RPMI7951 (cell line): ENCODE measurements at places on chromosomes 13 and 19.
A peak's percentile ranks its signal among the peaks of the same experiment; 100 is the strongest.

DNA sequence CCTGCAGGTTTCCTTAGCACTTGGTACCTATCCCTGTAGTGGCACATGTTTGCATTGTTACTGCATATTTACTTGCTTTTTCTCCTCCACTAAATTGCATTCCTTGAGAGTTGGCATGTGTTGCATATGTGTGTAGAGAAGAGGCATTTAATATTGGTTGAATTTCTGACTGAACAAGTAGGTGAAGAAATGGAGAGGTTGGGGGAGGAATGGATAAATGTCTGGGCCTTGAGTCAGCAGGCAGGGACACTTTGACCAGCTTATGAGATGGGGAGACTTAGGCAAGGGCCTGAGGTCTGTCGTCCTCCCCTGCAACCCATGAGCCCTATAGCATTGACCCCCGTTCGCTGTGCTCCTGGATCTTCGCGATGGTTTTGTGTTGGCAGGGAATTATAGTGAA lies 2.0 kb upstream of the GPR18 start:
- DNase-seq = no peak

- DNase-seq = no peak
Measured at GRCh38 chr19:4571305-4571917, 11.9 kb upstream of the SEMA6B start.

GRCh38 chr13:50444726-50445125 lies 398.8 kb downstream of the DLEU7 start:
- DNase-seq = no peak

DNA sequence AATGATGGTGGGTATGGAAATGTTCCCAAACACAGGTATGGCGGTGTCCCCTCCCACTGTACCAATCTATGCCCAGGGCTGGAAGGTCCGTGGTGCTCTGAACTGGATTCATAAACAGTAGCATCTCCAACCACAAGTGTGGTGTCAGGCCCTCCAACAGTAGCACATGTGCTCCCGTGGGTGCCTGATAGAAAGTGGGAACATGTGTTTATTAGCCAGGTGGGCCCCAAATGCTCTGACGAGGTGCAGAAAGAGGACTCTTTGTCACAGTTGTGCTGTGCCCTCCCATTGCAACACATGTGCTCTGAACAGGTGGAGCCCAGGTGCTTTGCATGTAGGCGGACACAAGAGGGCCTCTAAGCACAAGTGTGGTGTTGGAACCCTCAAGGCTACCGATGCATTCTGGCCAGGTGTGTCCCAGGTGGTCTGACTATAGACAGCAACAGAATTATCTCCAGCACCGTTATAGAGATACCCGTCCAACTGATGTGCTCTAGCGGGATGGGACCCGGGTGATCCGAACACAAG lies 75.4 kb upstream of the ZNF30 start:
- no peak for DNase-seq

- DNase-seq = no peak
Measured at GRCh38 chr13:67281466-67281865, 51.3 kb upstream of the PCDH9 start.

DNA sequence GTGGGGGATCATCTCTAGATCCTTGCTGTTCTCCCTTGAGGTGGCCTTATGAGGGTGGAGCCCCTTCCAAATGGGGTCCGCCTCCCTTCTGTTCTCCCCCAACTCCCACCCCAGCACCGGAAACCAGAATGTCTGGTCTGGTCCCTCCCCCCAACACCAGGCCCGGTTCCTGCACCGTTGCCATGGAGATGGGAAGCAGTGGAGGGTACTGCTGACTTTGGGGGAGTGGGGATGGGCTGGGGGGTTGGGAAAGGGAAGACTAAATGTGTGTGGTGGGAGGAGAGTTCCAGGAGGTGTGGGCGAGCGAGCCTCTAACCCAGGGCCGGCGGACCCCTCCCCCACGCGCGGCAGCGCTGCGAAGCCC lies 1.7 kb downstream of the SHANK1 start:
- no peak for DNase-seq

DNA sequence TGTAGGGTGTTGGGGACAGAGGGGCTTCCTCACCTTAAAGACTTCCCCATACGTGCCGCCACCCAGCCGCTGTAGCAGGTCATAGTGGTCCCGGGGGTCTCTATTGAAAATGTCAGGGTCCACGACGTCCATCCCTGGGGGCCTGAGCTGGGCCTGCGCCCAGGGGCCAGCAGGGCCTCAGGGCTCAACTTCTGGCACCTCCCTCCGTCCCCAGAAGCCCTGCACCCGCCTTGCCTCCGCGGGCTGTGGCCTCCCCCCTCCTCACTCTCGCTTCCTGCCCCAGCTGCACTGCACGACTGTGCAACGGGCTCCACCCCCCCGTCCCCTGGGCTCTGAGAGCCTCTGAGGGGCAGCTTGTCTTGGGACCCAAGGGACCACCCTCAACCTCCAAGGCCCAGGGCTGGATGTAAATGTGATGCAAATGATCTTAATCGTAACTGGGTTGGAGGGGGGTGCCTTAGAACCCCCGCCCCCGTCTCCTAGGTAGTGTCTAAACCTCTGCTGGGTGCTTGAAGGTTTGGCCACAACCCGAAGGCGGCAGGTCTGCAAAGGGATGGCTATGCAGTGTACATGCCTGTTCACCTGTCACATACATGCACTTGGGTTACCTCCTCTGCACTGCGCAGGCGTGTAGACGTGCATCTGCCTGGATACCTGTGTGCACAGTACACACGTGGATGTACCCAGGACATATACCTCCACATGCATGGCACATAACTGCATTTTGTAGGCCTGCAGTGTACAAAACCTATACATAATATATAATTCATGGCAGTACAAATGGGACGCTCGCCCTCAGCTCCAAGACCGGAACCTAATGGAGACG lies at the start of gene MAP4K1:
TSS of gene MAP4K1 (minus strand) at position 190 of the 826 bp plus-strand sequence. CDS start at position 132, 58 bp downstream.
- DNase-seq = no peak

GRCh38 chr19:48308631-48309586 lies 16.4 kb upstream of the EMP3 start:
- no peak for DNase-seq

DNA sequence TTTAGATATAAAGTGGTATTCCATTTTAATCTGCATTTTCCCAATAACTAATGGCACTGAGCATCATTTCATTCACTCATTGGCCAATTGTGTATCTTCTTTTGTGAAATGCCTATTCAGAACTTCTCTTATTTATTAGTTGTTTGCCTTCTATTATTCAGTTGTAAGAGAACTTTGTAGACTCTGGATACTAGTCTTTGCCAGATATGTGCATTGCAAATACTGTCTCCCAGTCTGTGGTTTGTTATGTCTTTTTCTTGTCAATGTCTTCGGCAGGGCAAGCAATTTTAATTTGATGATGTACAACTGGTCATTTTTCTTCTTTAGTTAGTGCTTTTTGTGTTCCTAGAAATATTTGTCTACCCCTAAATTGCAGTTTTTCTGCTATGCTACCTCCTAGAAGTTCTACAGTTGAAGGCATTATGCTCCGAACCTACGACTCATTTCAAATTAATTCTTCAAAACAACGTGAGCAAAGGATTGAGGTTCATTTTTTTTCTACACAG lies 115.9 kb downstream of the TSHZ3 start:
- DNase-seq = no peak

- no peak for DNase-seq
Measured at GRCh38 chr19:18422530-18423191, 3.5 kb downstream of the SSBP4 start.

DNA sequence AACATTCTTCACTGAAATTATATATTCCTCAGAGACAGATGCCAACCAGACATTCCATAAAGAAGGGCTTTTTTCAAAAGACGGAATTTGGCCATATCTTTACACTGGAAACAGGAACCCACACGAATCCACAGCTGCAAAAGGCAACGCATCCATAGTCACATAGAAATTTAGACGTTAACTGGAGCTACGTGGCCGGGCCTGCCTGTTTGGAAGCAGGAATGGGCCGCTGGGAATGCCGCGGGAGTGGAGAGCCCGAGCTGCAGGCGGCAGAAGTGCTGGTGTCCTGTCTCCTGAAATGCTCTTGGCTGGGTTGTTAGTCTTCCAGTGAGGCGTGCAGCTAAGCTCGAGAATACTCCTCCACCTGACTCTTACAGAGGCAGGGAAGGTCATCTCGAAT lies 122.2 kb downstream of the KL start:
- no peak for DNase-seq

- peak; percentile 66 for DNase-seq
Measured at GRCh38 chr19:3275583-3276340, 51.3 kb downstream of the CELF5 start.

DNA sequence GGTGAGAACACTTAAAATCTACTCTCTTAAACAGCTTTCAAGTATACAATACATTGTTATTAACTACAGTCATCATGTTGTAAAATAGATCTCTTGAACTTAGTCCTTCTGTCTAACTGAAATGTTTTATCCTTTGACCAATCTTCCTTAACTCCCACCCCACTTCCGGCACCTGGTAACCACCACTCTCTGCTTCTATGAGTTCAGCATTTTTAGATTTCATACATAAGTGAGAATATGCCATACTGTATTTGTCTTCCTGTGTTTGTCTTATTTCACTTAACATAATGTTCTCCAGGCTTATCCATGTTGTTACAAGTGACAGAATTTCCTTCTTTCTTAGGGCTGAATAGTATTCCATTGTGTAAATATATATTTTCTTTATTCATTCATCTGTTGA lies 144.1 kb upstream of the TRPC4 start:
- DNase-seq = no peak

GRCh38 chr13:30615481-30615865 lies 2.2 kb upstream of the USPL1 start:
- DNase-seq = no peak

DNA sequence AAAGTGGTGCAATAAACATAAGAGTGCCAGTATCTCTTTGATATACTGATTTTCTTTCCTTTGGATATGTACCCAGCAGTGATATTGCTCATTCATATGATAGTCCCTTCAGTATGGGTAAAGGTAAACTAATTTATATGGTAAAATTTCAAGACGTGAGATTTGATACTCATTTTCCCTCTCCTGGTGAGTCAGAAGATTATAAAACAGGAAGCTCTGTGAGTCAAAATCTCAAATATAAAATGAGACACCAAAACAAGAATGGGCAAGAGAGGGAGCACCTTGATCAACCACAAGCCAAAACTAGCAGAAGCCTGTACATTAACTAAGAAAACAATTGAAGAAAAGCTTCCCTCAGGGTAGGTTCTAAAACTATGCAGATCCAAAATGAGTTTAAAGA lies 216.3 kb downstream of the SLITRK6 start:
- peak; percentile 18 for DNase-seq

DNA sequence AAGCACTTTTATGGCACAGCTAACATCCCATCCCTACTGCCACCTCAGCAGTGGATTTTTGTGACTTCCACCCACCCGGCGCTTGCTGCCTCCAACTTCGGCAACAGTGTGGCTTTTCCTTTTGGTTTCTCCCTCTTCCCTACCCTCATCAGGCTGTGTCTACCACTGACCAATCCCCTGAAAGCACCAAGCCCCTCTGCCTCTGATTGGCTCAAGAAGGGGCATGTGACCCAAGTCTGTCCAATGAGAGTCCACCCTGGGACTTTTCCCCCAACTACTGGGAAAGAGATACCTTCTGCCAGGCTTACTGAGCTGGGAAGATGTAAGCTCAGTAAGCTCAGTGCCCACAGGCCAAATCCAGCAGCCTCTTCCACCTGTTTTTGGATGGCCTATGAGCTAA lies 5.8 kb downstream of the SMIM7 start:
- DNase-seq = peak; percentile 29

GRCh38 chr13:77235456-77236022 lies 91.4 kb downstream of the MYCBP2 start:
- DNase-seq = no peak

DNA sequence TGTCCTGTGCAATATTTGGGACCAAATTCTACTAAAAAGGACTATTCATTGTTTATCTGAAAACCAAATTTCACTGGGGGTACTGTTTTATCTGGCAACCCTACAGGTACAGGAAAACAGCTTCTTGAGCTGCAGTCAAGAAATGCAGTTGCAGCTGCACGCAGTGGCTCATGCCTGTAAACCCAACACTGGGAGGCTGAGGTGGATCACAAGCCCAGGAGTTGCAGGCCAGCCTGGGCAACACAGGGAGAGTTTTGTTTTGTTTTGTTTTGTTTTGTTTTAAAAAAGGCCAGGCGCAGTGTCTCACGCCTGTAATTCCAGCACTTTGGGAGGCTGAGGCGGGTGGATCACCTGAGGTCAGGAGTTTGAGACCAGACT lies 11.6 kb upstream of the ZSCAN1 start:
- DNase-seq = no peak

DNA sequence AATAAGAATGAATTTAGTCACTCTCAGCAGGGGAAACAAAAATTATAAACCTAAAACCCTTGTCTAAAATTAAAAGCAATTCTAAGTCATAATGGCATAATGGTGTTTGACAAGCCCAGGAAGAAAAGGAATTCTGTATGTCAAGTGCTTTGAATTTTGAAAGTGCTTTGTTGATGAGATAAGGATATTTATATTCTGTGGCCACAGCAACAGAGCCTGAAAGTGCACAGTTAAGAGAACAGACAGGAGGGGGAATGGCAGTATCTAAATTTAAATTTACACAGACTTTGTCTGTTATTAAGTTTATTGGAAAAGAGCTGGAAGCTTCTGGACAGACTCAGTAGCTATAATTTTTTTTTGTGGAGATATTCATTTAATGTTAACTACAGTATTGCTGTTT lies 69.8 kb downstream of the OLFM4 start:
- no peak for DNase-seq

DNA sequence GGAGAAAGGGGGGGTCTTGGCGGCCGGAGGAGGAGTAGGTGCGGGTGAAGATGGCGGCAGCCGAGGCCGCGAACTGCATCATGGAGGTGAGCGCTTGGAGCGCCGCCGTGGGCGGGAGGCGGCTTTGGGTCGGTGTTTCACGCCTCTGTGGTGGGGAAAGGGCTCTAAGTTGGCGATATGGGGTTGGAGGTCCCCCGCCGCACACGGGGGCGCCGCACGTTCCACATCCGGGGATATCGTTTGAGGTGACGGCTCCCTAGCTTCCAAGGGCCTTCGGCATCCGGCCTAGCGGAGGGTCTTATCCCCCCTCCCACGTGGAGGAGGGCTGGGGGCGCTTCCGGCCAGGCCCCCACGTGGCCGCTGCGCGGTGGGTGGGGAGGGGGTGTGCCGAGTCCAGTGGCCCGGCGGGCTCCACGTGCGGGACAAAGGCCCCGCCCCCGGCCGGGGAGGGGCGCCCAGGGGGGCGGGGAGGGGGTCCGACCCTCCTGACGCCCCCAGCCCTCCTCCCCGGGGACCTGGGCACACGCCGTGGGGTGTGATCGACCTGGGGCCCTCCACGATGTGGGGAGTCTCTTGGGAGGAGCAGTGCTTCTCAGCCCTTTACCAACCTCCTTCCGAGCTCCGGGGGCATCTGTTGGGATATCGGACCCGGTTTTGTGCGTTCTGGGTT lies at the start of gene PRMT1:
TSS of gene PRMT1 (plus strand) at position 41 of the 670 bp plus-strand sequence. CDS start at position 51, 10 bp downstream.
- peak; percentile 23 for DNase-seq

- DNase-seq = no peak
Measured at GRCh38 chr13:39422845-39423565, 180.0 kb downstream of the LHFPL6 start.

DNA sequence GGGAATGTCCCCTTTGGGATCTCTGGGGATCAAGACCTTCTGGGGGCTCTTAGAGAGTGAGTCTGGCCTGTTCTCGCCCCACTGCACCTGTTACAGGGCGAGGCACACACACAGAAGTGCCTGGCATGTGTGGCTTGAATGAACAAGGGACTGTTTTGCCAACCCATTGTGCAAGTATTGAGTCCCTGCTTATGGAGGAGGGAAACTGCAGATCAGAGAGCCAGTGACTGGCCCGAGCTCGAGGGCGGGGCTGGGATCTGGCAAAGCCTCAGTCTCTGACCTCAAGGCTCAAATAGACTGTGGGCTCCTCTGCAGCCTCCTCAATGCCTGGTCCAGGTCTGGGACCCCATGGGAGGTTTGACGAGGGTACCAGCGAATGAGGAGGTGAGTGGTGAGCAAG lies 5.5 kb downstream of the RAVER1 start:
- no peak for DNase-seq
